ENCODE measurements at places on chromosomes 12 and 14.

DNA sequence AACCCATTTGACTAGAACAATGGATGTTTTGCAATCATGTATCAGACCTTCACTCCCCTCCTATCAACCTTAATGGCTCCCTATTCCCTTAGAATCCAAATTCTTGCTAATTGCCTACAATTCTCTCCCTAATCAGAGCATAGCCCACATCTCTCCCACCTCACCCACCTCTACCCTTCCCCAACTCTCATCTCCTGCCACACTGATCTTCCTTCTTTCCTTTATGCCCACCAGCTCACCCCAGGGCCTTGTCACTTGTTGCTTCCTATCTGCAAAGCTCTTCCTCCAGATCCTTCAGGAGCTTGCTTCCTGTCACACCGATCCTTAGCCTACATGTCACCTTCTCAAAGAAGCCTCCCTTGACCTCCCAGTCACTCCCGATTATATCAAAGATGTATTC lies 177.8 kb downstream of the KSR2 start:
- DNase-seq = no peak

DNA sequence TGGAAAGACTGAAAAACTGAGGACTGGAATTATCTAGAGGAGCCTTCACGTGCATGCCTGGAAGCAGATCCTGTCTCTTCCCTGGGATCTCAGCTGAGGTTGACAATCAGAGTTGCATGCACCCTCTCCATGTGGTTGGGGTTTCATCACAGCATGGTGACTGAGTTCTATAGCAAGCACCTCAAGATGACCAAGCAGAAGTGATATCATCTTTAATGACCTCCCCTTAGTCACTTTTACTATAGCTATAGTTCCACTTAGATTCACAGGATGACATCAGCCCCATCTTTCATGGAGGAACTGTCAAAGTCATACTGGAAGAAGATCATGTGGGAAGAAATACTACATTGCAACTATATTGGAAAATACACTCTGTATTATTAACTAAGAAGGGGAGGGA lies 105.8 kb upstream of the ATXN7L3B start:
- no peak for DNase-seq

DNA sequence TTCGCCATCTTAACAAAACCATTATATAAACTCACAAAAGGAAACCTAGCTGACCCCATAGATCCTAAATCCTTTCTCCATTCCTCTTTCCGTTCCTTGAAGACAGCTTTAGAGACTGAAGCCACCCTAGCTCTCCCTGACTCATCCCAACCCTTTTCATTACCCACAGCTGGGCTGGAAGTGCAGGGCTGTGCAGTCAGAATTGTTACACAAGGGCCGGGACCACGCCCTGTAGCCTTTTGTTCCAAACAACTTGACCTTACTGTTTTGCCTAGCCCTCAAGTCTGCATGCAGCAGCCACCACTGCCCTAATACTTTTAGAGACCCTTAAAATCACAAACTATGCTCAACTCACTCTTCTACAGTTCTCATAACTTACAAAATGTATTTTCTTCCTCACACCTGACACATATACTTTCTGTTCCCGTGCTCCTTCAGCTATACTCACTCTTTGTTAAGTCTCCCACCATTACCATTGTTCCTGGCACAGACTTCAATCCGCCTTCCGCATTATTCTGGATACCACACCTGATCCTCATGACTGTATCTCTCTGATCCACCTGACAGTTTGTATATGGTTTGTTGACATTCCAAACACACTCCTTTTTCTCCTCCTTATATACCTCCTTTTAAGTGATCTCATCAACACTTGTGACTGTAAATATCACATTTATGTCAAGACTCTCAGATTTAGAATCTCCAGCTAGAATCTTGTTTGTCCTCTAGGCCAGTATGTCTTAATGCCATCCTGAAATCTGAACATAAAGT lies 208.7 kb downstream of the KITLG start:
- DNase-seq = no peak

GRCh38 chr12:118544569-118544968 lies 168.2 kb downstream of the SUDS3 start:
- no peak for DNase-seq

GRCh38 chr14:96559571-96559970 lies 57.4 kb downstream of the PAPOLA start:
- DNase-seq = no peak

GRCh38 chr12:83841620-83842019 lies 1071.0 kb downstream of the SLC6A15 start:
- DNase-seq = no peak
